ENCODE measurements at places on chromosomes 11 and 22.

GRCh38 chr22:45298934-45299505 lies 10.7 kb upstream of the FAM118A start:
- no peak for DNase-seq

GRCh38 chr11:57793351-57794115 lies 31.9 kb downstream of the CTNND1 start:
- no peak for DNase-seq

GRCh38 chr11:79273781-79274180 lies 167.0 kb downstream of the TENM4 start:
- DNase-seq, result no peak

DNA sequence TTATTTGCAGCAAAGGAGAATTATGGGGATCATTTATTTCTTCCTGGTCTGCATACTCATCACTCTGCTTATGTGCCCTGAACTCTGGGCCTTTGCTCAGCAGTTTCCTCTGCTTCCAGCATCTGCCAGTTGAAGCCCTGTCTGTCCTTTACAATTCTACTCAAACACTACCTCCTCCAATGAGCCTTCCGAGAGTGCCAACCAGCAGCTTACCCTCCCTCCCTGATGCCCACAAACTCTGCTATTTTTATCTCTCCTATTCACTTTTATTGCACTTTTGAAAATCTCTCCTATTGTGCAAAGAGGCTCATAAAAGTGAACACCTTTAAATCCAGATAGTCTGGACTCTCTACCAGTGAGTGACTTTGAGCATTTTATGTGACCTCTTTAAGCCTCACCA lies 3.6 kb upstream of the ME3 start:
- DNase-seq, result no peak

DNA sequence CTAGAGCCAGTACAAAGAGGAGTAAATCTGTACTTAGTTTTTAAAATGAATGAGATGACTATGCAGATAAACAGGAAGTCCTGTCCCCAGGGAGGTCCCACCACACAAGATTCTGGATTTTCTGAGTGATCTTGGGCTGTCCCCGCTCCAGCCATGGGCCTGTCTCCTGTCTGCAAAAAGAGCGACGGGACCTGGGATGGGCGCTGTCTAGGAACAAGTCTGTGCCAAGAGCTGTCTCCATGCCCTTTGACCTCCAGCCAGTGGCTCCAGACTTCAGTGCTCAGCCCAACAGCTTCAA lies 6.0 kb downstream of the CSNK1E start:
- DNase-seq, result no peak

DNA sequence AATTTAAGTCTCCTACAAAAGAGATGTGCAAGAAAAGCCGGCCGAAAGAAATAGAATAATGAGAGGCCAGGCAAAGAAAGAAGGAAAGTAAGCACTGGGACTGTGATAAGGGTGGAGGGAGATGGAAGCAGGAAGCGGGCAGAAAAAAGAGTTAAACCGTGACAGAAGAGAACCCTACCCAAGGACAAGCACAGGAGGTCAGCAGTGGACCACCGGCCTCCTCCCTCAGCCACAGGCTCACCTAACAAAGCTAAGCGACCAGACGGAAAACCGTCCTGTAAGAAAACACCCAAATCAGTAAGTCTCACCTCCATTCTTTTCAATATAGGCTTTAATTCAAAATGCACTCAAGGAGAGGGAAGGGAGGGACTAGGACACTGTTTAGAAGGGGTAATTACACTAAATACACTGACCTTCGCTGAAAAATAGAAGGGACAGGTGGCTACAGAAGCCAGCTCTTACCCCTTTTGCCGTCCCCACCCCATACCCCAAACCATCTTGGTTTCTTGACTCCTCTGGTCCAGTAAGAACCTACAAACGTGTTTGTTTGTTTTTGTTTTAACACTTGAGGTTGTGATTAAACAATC lies 1.9 kb downstream of the FAM181B start:
- no peak for DNase-seq

DNA sequence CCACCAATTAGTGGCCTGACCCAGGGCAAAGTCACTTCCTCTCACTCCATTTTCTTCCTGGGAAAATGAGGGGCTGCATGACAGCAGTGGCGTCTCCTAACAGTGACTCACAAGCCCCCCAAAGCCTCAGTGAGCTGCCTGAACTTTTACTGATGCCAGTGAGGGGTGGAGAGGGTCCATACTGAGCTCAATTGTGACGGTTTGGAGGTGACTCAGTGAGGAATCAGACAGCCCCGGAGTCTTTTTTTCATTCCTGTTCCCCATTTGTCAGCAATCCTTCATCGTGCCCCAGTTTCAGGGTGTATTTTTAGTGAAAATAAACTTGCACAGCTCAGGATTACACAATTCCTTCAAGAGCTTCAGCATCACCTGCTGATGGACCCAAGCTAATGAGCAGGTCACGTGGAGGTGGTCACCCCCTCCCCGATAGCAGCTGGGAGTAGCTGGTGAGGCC lies 30.1 kb upstream of the RASD2 start:
- no peak for DNase-seq

DNA sequence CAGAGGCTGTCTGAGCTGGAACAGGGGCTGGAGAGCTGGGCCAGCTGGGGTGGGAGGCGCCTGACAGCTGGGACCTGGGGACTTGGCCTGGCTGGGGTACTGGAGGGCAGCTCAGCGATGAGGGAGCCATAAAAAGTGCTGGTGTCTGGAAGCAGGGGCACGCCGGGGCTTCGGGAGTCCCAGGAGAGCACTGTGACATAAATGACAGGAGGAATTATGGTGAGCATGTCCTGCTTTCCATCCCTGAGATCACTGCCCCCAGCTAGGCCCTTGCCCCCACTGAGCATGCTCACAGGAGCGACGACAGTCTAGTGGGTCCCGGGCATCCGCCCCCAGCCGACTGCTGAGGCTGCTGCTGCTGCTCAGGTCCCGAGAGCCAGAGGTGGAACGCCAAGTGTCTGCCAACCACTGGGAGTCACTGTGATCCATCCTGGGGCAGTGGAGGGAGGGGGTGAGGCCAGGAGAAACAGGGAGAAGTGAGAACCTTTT lies 6.2 kb downstream of the ROBO4 start:
- DNase-seq, result no peak

DNA sequence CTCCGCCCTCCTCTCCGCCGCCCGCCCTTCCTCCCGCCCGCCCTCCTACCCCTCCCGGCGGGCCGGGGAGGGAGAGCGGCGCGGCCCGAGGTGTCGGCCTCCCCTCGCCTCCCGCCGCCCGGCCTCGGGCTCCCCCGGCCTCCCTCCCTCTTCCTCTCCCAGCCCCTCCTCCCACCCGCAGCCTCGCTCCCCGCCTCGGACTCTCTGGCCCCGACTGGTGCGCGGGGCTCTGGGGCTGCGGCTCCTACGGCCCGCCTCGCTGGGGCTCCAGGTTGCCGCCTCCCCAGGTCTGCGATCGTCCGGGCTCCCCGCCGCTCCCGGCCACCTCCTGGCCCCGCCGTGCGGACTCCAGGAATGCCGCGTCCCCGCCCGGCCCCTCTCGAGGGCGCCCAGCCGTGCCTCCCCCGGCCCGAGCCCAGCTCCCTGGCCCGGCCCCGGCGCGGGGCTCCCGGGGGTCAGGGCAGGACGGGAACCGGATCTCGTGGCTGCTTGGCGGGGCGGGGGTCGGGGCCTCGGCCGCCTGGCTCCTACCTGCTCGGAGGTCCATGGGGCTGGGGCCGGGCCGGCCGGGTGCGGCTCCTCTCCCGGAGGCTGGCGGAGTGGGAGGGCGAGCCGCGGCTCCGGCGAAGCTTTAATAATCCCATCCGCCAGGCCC lies at the start of gene CLCF1:
CLCF1 (minus strand) TSS at position 606 of the 655 bp plus-strand sequence; CDS start at position 547, 59 bp downstream.
- peak; percentile 49 for DNase-seq

GRCh38 chr11:19938866-19939265 lies 221.4 kb downstream of the DBX1 start:
- no peak for DNase-seq

DNA sequence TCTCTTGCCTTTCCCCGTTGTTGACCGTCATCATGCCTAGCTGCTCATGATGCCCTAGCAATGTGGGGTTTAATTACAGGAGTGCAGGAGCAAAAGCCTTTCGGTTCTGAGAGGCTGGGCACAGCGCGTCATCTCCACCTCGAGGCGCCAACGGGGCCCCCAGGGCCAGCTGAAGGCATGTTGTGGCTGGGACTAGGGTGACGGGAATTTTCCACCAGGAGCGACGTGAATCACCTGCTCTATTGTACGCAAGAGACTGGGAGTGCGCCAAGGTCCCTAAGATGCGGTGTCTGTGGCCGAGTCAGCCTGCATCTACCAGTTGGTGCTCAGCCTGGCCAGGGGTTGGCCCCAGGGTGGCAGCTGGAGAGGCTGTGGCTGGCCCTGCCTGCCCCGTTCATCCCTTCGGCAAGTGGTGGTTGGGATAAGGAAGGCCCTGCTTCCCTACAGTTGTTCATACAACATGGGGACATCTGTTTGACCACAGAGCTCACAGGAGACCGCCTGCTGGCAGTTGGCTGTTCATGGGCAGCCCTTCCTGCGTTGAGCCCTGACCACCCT lies 1175.6 kb downstream of the BRD1 start:
- no peak for DNase-seq

DNA sequence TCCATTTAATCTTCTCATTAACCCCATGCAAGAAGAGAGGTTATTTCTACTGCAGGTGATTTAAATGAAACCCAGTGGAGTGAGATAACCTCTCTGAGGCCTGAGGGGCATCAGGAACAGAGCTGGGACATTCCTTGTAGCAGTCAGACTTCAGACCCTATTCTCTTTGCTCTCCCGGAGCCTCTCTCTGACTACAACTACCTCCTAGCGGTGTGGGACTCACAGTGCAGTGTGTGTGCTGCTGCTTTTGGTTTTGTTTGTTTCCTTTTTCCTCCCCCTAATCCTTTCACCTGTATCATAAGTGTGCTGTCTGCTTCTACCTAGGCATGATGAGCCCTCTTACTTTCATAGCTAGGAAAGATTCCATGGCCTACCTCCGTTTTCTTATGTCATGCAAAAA lies 769.6 kb downstream of the NTM start:
- no peak for DNase-seq

DNA sequence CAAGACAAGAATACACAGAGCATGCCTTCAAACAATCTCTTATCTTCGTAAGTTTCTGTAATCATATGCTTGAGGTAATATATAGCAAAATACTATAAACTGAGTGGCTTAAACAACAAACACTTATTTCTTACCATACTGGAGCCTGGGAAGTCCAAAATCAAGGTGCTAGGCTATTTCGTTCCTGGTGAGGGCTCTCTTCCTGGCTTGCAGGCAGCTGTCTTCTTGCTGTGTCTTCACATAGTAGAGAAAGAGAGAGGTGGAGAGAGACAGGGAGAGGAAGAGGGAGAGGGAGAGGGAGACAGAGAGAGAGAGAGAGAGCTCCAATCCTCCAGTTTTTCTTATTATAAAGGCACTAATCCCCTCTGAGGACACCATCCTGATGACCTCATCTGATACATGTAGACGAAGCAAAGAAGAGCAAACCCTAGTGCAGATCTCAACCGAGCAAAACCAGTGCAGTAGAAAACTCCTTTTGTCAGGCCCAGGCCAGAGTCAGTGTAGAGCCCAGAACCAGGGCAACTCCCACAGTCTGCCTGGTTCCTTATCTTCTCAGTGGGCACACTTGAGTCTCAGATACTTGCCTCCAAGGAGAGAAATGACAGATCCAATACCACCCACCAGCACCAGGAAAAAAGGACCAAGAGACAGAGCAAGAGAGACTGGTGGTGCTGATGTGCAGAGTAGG lies 297.1 kb upstream of the NCAM1 start:
- DNase-seq, result no peak

- no peak for DNase-seq
Measured at GRCh38 chr11:35061516-35062440, 77.2 kb upstream of the CD44 start.

- DNase-seq, result no peak
Measured at GRCh38 chr22:44003405-44004103, 20.5 kb upstream of the PARVB start.

DNA sequence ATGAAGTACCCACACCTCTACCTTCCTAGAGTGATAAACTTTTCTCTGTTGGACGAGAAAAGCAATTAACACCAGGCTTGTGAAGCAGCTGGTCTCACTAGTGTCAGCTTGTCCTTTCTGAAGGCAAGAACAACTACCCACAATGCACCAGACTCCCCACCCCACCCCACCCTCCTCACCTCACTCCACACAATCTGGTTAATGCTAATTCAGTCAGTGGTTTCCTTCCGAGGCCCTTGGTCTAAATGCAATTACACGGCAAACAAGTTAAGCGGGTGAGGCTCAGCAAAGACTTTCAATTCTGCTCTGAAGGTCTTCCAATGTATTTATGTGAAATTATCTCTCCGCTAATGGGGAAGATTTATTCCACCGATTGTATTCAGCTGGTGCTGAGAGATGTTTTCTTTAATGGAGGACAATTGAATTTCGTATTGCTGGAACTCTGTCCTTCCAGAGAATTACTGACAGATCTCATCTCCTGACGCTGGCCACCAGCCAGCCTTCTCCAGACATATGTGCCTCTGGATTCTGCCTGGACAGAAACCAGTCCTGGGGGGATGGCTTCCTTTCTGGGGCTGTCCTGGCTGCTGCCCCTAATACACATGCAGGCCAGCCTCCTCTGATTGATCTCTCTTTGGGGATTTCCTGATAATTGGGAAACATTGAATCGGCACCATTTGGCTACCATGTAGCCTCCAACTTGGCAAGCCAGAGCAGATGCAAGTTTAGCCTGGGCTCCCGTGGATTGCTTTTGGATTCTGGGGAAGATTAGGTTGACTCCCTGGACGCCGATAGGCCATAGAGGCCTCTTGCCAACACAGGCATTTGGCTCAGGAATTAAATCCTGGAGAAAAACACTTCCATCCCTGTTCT lies 165.8 kb upstream of the NARS2 start:
- no peak for DNase-seq

GRCh38 chr11:123628936-123629683 lies 25.3 kb downstream of the SCN3B start:
- DNase-seq, result no peak

- DNase-seq, result peak; percentile 81
Measured at GRCh38 chr22:39534591-39535356, 2.2 kb upstream of the RPS19BP1 start.

GRCh38 chr11:75555079-75555811 lies 6.8 kb upstream of the SERPINH1 start:
- no peak for DNase-seq

GRCh38 chr11:131889146-131889577 lies 518.7 kb downstream of the NTM start:
- DNase-seq, result no peak

DNA sequence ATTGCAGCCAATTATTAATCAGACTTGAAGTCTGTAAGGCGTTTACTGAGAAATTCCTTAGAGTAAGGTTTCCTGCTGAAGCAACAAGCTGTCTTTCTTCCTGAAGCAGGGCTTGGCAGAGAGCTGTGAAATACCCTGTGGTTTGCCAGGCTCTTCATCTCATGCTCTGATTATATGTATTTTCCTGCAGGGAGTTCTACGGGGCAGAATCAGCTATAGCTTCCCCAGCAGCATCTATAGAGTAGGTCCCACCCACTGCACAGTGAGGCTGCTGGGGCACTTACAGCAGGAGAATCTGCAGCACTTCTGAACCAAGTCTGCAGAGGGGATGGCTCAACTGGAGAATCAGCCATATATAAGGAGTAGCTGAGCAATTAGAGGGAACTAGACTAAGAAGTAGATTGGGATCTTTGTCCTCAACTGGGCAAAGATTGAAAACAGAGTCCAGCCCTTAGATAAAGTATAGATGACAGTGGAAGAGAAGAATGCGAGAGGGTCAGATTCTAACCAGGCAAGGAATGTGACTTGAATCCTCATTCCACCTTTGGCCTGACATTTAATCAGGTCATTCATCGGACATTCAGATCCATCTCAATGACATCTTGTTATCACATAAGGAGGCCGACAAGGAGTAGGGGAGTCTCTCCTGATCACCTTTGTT lies 37.6 kb downstream of the CNTF start:
- DNase-seq, result no peak

GRCh38 chr22:21100149-21101032 lies 54.6 kb downstream of the LRRC74B start:
- DNase-seq, result no peak

Measured in CD4-positive, alpha-beta T cell treated with Interleukin-17A for 1 hour (primary cell).